Fibroblast of skin of left quadriceps (primary cell): ENCODE measurements at places on chromosomes 6 and 20.
A peak's percentile ranks its signal among the peaks of the same experiment; 100 is the strongest.

GRCh38 chr20:56897318-56897957 is 268.3 kb downstream of the TFAP2C start:
- DNase-seq: no peak

DNA sequence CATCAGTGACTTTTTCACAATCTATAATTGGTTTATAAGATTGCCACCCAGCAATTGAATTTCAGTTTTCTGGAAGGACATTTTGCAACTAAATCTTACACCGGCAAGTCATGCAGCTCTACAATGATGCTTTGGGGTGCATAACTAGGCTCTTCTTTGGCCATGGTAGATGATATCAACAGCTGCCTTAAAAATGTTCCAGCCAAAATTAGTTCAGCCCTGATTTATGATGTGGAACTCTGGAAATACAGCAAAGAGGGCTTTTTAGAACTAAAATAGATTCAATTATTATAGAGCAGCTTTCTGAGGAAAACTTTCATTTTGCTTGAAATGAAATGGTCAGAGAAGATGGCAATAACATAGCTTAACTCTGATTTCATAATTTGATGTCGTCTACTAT is 18.4 kb upstream of the MCM9 start:
- no peak for DNase-seq

- DNase-seq: no peak
Measured at GRCh38 chr6:4281341-4282293, 146.2 kb upstream of the ECI2 start.

GRCh38 chr6:129351807-129352206 is 358.2 kb downstream of the ARHGAP18 start:
- no peak for DNase-seq

DNA sequence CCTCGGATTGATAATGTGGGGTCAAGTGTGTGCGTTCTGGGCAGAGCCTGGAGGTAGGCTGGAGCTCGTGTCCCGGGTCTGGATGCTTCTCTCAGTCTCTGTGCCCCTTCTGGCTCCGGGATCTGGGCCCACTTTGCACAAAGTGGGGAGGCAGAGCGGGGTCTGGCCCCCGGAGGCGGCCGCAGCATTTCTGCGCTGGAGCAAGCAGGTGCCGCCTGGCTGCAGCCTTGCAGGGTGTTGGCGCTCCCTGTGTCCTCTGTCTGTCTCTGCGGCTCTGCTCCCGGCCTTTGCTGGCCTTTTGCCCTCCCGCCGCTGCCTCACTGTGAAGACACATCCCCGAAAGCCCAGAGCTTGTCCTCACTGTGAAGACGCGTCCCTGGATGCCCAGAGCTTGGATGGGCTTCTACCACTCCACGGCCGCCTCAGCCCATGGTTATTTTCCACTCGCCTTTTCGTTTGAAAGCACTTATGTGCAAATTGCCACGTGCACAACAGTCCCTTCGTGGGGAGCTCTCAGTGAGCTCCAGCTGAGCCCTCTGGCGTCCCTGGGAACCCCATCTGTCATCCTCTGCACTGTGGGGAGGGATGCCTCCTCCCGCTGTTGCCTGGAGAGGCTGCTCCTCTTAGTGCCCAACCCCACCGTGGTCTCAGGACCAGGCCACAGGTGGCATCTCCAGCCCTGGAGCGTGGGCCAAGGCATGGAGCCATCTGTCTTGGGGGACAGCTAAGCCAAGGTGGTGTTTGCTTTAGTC is 17.4 kb downstream of the SLCO4A1 start:
- DNase-seq: no peak

GRCh38 chr20:54339093-54339492 is 131.2 kb downstream of the PFDN4 start:
- DNase-seq: no peak

- DNase-seq: no peak
Measured at GRCh38 chr6:128558924-128559323, 38.5 kb upstream of the PTPRK start.

DNA sequence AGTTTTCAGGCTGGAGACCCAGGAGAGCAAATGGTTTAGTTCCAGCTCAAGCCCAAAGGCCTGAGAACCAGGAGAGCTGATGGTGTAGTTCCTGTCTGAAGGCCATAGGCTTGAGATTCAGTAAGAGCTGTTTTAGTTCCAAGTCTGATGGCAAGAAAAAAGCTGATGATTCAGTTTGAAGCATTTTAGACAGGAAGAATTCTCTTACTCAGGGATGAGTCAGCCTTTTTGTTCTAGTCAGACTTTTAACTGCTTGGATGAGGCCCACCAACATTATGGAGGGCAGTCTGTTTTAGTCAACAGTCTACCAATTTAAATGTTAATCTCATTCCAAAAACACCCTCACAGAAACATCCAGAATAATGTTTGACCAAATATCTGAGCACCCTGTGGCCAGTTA is 2.5 kb downstream of the ZSCAN26 start:
- peak; percentile 53 for DNase-seq

- DNase-seq: no peak
Measured at GRCh38 chr6:127119102-127120022, 891 bp downstream of the RSPO3 start.

- DNase-seq: no peak
Measured at GRCh38 chr20:1146957-1147356, 28.6 kb downstream of the PSMF1 start.

DNA sequence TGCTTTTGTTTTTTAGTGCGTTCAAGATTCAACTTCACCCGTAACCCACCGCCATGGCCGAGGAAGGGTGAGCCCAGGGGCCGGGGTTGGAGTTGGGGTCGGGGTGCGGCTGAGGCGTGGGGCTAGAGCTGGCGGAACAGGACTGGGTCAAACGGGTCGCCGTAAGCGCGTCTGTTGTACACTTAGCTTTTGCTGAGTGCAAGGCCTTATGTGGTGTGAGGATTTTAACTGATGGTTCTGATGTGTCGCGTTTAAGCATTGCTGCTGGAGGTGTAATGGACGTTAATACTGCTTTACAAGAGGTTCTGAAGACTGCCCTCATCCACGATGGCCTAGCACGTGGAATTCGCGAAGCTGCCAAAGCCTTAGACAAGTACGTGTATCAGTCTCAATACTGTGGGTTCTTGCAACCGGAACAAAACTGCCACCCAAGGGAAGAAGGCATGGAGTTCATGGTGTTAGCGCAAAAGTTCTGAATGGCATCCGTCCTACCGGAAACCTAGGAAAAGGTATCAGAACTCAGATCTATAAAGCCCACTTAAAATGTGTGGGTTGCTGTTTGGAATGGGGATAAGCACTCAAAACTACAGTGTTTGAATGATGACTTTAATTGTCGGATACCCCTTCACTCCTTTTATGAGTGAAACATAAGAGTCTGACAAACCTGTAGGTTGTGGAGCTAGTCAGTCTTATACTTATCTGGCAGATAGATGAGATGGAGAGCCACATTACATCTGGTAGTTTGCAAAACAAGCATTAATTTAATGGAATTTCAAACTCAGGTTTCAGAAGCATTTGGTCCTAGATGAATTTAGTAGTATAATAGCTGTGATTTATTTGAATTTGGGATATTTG is 574 bp downstream of the RPS12 start:
- no peak for DNase-seq

DNA sequence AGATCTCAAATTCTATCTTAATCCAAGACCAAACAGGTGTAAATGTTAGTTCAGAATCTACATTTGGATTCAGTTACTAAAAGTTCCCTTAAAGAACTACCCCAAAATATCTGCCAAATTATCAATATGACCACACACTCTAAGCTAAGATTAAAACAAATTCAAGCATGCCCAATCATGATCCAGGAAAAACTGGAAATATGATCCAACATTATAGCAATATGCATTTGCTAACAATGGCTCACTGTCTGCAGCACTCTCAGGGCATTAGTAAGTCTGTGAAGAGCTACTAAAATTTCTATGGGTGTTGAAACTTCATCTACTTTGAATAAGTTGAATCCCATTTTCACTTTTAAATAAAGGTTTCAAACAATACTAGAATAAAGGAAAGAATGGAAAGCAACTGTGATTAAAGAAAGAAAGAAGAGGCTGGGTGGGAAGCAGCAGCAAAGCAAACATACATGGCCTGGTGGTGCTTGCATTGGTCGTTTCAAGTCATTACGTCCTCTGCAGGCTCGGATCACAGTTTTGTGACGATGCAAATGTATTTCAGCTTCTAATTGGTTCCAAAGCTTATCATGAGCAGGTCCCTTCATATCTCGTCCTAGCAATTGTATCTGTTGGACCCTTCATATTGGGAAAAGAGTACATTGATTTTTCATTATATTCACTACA is 29.2 kb downstream of the GOPC start:
- DNase-seq: no peak

- DNase-seq: no peak
Measured at GRCh38 chr6:21767891-21768648, 174.5 kb downstream of the SOX4 start.

GRCh38 chr6:92623431-92623830 is 795.9 kb downstream of the EPHA7 start:
- DNase-seq: no peak
